ENCODE measurements at places on chromosomes 6 and 20.

DNA sequence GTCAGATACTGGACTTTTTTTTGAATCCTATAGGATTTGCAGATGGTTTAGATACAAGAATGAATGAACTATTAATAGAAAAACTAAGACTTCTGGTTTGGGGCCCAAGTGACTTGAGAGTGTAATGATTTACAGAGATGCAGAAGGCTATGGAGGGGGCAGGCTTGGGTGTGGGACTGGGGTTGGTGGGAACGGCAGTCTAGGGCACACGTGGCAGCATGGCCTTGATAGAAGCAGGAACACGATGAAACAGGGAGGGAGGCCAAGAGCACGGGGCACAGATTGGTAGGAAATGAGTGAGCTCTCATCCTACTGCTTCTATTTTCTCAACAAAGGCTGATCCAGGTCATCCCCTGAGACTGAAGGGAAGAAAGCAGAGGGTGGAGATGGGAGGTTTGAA is 3.4 kb upstream of the UST start:
- no peak for DNase-seq

DNA sequence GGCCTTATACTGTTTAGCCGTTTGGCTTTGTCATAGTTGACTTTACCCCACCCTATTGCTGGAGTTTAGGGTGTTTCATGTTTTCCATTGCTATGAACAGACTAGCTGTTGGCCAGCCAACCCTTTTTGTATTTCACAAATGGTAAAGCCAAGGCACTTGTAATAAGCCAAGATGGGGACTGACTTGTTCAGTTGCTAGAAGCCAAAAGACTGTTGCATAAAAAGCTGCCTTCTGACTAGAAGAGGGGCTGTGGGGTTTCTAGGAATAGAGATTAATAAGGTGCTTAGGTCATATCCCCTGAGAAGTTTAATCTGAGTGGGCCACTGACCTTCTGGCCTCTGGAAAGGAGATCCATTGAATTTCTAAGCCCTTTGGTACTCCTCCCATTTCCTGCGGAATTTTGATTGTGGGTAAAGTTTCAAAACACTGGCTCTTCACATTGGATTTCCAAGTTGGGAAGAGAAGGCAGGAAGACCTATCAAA is 211.1 kb downstream of the PLCB4 start:
- no peak for DNase-seq

GRCh38 chr6:134014588-134015137 is 37.8 kb downstream of the SLC2A12 start:
- DNase-seq = no peak

DNA sequence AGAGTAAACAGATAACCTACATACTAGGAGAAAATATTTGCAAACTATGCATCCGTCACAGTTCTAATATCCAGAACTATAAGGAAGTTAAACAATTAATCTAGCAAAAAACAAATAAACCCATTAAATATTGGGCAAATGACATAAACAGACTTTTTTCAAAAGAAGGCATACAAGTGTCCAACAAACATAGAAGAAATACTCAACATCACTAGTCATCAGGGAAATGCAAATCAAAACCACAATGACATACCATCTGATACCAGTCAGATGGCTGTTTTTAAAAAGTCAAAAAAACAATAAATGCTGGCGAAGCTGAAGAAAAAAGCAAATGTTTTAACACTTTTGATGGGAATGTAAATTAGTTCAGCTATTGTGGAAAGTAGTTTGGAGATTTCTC is 1117.7 kb upstream of the MAP3K7 start:
- no peak for DNase-seq

DNA sequence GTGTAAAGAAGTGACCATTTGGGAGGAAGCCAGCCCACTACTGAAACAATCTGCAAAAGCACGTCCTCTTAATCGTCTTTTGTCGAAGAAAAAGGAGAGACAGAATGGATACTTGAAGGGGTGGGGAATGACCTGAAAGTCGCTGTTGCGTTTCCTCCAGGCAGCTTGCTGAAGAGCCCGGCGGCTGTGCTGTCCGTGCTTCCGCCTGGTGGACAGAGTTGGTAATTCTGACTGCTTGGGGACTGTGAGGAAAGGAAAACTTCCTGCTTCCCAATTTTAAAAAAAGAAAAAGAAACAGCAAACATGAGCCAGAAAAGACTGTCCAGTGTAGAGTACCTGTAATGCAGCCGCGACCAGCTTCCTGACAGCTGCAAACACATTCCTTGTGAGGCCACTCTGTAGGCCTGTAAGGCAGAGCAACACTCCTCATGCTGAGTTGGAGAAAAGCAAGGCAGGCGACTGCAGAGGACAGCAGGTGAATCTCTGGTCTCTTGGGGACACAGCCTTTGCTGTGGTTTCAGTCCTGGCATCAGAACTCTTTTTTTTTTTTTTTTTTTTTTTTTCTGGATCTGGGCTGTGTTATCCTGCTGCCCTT is 251.1 kb upstream of the TBX18 start:
- no peak for DNase-seq

- no peak for DNase-seq
Observed at GRCh38 chr20:9616833-9617461, 102.6 kb downstream of the LAMP5 start.

DNA sequence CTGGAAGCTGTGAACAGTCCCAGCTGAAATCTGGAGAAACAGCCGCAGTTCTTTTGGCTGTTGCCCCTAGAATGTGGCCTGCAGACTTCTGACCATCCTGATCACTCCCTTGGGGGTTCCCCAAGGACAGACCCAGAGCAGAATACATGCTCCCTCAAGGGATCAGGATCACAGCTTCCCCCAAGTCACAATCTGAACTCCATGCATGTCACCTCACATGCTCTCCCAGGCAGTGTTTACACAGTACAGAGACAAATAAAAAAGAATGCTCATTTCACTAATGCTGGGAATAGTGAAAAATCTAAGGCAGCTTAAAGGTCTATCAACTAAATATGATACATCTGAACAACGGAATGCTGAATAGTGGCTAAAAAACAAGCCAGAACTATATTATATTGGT is 20.5 kb downstream of the SPAG4 start:
- DNase-seq = no peak

- DNase-seq = no peak
Observed at GRCh38 chr6:139452148-139452876, 77.9 kb upstream of the CITED2 start.

- DNase-seq = no peak
Observed at GRCh38 chr6:5905431-5906339, 101.0 kb downstream of the NRN1 start.

DNA sequence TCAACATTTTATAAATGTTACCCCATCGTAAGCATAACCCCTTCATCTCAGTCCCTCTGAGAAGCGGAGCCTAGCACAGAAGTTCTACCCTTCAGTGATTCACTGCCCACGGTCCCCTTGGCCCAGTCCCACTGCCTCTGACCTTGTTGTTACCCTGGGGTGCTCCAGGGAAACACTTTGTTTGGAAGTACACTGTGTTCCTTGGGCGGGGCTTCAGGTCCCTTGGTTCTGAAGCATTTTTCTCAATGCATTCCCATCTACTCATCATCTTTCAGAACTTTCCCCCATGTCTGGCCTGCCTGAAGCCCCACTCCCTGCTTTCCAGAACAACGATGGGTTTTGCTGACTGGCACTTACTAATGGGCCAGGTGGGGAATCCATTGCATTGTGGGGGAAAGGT is 296.2 kb downstream of the FOXA2 start:
- DNase-seq = no peak

GRCh38 chr6:127249621-127250020 is 17.0 kb upstream of the RNF146 start:
- no peak for DNase-seq

GRCh38 chr6:169725125-169726048 is 1.1 kb upstream of the PHF10 start:
- DNase-seq = no peak

Data from cortex of kidney (tissue), 1 donor.